GM13977 (cell line): ENCODE measurements at places on chromosomes 11 and 22.

DNA sequence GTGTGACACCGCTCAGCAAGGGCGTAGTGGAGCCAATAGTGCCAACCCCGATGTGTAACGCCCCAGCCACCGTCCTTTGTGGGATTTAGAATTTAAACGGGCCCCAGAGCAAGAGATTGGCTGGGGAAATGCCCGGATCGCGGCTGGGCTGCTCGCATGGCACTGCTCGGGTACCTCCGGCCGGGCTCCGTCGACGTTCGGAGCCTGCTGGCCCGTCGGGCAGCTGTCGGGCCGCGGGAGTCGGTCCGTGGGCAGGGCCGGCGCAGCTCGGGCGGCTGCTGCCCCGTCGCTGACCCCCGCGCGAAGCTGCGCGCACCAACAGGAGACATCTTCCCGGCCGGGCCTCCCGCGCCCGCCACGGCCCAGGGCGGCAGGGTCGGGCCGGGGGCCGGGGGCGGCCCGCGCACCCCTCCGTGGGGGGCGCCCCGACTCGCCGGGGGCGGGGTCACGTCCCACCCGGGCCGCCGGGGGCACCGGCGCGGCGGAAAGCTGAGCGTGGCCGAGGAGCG lies 1.3 kb upstream of the KDM2A start:
- DNase-seq = no peak

GRCh38 chr11:16561150-16561549 lies 177.3 kb upstream of the C11orf58 start:
- no peak for DNase-seq

DNA sequence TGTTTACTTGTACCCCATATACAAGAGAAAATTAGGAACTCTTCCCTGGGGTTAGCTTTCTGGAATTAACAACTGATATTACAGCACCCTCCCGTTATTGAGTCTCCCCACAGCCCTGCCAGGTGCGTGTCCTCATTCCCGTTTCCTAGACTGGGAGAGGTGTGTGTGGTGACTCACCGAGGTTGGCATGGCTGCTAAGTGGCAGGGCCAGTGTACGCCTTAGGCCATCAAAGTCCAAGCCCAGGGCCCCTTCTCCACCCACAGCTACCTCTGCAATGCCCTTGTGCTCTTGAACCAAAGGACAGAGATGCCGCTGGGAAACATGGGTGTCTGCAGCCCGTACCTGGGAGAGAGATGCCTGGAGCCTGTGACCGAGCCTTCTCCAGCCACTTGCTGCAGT lies 12.3 kb downstream of the IFT27 start:
- DNase-seq = no peak

- DNase-seq = no peak
These were observed 30.0 kb upstream of the PDE2A start for GRCh38 chr11:72704028-72704782.

- DNase-seq = no peak
These were observed 252.3 kb upstream of the SESN3 start for GRCh38 chr11:95483339-95483738.

- no peak for DNase-seq
These were observed 416.1 kb downstream of the MN1 start for GRCh38 chr22:27385261-27385998.

DNA sequence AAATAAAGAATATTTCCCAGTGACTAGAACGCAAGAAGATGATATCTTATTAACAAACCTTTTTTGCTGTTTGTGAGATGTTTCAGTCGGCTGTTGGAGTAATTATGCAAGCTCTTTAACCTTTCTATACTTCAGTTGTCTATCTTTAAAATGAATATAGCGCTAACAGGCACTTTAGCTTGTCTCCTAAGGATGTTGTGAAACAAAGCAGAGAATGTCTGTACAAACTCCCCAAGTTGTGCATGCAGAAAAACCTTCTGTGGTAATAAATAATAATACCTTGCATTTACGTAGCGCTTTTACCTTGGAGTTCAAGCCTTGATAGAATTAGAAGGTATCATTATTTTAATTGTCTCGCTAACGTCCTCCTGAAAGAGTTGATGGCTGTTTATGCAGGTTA lies 1.9 kb upstream of the KDM2A start:
- DNase-seq = no peak

- DNase-seq = no peak
These were observed 76.1 kb downstream of the RPL27A start for GRCh38 chr11:8758619-8759169.
